ENCODE measurements at places on chromosomes 11 and 22.
A peak's percentile ranks its signal among the peaks of the same experiment; 100 is the strongest.

DNA sequence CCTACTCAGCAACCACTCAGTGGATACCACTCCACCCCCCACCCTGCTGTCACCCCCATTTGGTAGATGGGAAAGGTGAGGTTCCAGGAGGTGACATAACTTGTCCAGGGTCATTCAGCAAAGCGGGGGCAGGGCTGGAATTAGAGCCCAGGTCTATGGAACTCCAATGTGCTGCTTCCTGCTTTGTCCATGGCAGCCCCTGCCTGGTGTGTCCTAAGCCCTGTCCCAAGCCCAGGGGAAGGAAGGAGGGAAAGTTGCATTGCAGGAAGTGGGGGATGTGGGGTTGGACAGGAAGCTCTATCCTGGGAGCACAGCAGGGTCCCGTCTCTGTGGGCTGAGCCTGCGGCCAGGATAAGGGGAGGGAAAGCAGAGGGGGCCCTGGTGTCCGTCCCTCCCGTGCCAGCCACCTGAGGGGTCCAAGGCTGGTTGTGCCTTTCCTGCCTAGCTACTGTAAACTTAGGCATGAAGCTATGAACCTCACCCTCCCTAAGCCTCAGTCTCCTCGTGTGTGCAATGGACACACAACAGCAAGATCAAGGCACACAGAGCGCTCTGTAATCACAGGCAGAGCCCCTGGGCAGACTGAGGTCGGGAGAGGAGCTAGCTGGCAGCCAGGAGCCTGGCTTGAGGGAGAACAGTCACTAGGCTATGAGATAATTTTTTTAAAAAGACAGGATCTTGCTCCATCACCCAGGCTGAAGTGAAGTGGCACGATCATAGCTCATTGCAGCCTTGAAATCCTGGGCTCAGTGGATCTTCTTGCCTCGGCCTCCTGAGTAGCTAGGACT lies 12.9 kb downstream of the GAL3ST1 start:
- no peak for DNase-seq

DNA sequence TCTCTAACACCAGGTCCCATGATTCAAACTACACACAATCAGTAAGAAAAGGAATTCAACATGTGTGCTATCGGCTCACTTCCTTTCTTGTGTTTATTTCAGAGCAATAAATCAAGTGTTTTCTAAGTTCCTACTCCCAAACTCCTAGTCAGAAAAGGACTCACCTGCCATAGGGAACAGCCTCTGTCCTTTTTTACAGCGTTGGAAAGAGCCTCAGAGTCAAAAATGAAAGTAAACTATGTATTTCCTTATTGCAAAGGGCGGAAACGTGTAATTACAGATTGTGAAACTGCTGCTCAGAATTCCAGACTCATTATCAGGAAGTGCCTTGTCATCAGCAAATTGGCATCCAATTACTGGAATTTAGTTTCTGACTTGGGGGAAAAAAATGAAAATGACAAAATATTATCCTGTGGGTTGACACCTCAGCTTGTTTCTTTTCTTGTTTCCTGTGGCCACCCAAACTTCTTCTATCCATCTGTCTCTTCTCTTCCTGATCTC lies at the start of gene CASP4:
Gene CASP4 (minus strand): TSS at position 220 of the 501 bp plus-strand sequence. CDS start 49 bp downstream, at position 171.
- peak; percentile 59 for DNase-seq

DNA sequence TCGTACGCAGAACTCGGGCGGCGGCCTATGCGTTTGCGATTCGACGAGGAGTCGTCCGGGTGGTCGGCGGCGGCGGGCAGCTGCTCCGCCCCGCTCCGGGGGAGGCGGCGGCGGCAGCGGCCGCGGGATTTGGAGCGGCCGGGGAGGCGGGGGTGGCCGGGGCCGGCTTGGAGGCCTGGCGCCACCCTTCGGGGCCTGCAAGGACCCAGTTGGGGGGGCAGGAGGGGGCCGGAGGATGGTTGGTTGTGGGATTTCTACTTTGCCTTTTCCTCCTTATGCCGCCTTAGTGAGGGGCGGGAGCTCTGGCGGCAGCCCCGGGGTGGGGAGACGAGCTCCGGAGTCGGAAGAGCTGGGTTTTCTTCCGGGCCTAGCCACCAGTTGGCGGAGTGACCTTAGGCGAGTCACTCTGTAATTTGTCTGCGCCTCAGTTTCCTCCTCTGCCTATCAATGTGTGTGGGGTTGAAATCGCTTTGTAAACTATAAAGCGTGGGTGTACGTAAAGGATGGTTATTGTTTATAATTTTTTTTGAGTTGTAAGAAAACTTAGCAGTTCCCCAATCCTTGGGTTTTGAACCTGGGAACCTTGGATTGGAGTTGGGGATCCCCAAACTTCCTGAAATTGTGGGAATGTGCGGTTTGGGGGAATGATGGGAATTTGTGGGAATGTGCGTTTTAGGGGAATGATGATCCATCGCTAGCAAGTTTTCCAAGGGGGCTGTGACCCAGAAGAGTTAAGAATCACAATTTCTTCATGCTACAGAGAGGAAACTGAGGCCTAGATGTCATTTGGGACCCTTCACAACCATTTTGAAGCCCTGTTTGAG lies 679 bp downstream of the TUG1 start:
- peak; percentile 5 for DNase-seq

GRCh38 chr11:125261588-125261987 lies 97.0 kb downstream of the PKNOX2 start:
- DNase-seq, result no peak

- no peak for DNase-seq
Measured at GRCh38 chr11:134228625-134229024, 4.2 kb downstream of the VPS26B start.

DNA sequence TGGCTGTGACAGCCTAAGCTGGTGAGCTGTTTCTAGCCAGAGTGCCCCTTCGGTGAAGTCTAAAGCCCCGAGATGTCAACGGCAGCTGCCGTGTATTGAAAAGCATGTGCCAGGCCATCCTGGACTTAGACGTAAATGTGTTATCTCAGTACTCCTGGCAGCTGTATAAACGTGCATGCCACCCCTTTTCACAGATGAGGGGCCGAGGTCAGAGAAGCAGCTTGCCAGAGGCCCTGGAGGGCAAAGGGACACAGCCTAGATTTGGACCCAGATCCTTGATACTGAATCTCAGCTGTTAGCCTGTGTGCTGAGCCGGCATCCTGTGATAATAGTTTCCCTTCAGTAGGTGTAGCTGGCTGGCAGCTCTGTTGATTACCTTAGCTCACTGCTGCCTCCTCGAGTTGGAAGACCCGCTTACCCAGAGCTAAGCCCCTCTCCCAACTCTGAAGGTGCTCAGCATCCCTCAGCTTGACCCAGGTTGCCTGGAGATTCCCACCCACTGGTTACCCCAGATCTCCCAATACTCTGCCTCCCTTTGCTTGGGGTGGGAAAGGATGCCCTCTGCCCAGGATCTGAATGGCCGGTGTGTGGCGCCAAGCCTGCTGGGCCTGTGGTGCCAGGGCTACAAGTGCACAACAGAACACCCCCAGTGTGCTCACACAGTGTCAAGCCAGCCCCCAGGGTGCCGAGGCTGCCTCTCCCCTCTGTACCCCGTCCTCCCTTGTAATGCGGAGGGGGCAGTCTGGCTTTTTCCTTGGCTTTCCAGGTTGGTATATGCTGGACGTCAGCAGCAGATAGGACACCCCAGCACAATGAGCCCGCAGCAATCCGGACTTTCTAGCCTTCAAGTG lies 59.8 kb upstream of the WNT7B start:
- DNase-seq, result no peak

GRCh38 chr11:102966011-102966410 lies 10.5 kb upstream of the MMP13 start:
- DNase-seq, result no peak

DNA sequence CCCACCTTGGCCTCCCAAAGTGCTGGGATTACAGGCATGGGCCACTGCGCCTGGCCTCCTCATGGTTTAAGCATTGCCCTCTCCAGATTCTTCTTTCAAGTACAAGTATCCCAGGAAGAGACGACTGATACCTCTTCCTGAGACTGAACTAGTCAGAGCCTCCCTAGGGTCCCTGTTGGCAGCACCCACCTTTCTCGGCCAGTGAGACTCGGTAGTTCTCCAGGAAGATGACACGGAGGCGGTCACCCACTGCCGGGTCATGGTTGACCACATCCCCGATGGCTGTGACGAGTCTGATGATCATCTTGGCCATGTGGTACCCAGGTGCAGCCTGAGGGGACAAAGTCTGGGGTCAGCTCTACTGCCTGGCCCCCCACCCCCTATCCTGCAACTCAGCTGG lies 7.2 kb upstream of the RASGRP2 start:
- DNase-seq, result no peak

- no peak for DNase-seq
Measured at GRCh38 chr22:23714596-23715578, 24.1 kb downstream of the RGL4 start.

- DNase-seq, result peak; percentile 47
Measured at GRCh38 chr11:62108017-62108750, 15.6 kb upstream of the INCENP start.

- no peak for DNase-seq
Measured at GRCh38 chr22:19820880-19821522, 33.7 kb downstream of the GNB1L start.

GRCh38 chr11:126217491-126217890 lies 5.9 kb downstream of the FAM118B start:
- no peak for DNase-seq

DNA sequence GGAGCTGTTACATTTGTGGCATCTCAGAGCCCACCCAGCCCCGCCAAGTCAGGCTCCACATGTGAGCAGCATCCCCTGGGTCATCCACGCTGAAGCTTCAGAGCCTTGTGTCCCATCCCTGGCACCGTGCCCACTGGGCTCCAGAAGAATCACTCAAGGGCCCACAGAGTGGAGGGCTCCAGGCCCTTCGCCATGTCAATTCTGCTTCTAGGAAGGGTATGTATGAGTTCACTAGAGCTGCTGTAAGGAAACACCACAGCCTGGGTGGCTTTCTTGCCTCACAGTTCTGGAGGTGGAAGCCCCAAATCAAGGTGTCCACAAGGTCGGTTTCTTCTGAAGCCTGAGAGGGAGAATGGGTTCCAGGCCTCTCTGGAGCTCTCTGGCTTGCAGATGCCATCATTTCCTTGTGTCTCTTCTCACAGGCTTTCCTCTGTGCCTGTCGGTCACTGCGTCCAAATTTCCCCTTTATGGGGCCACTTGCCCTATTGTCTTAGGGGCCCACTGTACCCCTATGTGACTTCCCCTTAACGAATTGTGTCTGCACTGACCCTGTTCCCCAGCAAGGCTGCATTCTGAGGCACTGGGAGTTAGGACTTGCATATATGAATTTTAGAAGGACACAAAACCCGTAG lies 1476.0 kb downstream of the TBC1D22A start:
- no peak for DNase-seq

DNA sequence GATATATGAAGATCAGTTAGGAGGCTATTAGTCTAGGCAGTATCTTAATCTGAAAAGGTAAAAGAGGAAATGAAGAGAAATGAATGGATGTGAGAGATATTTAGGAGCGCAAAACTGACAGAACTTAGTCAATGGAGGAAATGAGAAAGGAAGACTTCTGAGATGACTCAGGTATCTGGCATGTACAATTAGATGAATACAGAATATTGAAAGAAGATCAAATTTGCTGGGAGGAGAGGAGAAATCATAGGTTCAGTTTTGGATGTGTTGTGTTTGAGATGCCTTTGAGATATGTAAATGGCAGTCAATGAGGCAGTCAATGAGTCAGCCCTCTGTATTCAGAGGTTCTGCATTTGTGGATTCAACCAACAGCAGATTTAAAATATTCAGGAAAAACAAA lies 42.9 kb upstream of the GAB2 start:
- DNase-seq, result no peak

DNA sequence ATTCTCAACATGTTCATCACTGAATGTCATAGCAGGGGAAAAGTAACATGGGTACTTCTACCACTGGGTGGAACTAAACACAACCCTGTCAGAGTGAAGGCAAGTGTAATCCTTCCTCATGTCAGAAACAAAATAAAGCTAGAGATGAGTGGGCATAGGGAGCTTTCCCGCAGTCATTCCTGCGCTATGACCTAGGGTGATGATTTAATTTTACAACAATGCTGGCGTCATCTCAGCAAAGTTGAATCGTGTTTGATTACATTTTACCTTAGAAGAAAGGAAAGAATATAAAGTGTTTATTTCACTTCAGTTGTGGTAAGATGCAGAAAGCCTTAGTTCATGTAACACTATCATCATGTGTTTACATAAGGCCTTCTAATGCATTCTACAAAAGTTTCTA lies 355.6 kb downstream of the METTL15 start:
- DNase-seq, result no peak

Measured in forelimb muscle (tissue), 1 donor.